ENCODE measurements at places on chromosomes 5 and 9.

DNA sequence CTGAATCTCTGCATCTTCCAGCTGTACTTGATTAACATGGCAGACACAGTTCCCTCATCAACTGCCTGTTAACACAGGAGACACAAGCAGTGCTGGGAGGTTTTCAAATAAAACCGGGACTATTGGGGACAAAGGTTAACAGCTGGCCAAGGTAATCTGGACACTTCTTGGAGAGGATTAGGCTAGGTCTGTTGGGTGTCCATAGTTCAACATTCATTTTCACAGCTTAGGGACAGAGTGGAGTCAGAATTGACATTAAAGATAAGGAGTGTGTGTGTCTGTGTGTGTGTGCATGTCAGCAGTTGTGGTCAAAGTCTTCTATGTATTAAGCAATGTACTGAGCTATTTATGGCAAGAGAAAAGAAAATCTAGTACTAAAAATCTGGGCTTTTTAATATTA is 216.2 kb downstream of the MED10 start:
- DNase-seq = no peak

- no peak for DNase-seq
Measured at GRCh38 chr9:104686081-104686480, 8.2 kb upstream of the OR13D1 start.

GRCh38 chr5:149320791-149321330 is 24.4 kb upstream of the GRPEL2 start:
- DNase-seq = peak; percentile 75

DNA sequence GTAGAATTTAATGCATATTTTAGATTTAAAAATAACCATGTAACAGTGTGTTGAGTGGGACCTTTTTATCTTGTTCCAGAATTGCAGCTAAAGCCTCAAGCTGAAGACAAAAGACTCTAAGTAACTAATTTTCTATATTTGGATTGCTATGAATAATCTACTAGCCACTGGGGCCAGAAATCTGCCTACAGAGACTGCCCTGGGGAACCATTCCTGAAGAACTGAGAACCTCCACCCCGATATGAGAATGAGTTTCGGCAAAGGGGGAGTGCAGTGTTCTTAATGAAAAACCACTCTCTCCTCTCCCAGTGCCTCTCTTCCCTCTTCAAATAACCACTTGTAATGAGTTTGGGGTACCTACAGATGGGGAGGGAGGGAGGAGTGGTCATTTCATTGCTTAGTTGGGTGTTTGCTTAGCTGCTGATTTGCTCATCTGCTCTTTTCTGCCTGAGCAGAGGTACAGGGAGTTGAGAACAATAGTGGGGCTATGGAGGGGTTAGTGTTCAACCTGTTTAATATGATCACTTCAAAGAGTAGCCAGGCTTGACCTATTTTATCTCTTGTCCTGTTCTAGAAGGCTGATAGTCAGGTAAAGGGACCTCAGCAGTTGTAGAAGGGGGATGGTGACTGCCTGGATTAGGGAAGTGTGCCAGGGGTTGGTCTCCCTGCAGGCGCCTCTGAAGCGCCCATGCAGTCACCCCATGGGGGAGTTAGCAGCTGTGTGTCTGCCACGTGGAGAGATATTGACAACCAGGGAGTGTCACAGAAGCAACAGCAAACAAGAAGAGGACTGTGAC is 47.7 kb downstream of the ATG10 start:
- no peak for DNase-seq

DNA sequence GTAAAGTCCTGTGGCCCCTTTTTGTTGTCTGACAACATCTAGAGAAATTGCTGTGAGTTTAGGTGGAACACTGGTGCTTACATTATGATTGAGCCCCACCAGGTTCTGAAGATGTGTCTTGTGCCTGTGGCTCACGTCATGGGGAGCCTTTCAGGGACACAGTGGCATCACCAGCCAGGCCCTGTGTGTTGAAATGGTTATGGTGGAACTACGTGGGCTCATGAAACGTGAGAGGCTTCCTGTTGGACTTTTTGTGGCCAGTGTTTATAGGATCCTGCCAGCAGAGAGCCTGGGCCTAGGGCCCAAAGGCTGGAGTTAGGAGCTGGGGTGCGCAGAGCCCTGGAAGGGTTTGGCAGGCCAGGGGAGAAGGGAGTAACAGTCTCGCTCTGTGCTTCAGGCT is 46.8 kb downstream of the TENT4A start:
- no peak for DNase-seq

GRCh38 chr9:125262294-125262991 is 817 bp downstream of the GAPVD1 start:
- DNase-seq = no peak

- no peak for DNase-seq
Measured at GRCh38 chr9:13942695-13943094, 371.2 kb downstream of the NFIB start.

- no peak for DNase-seq
Measured at GRCh38 chr9:76336027-76336426, 58.2 kb downstream of the RFK start.

DNA sequence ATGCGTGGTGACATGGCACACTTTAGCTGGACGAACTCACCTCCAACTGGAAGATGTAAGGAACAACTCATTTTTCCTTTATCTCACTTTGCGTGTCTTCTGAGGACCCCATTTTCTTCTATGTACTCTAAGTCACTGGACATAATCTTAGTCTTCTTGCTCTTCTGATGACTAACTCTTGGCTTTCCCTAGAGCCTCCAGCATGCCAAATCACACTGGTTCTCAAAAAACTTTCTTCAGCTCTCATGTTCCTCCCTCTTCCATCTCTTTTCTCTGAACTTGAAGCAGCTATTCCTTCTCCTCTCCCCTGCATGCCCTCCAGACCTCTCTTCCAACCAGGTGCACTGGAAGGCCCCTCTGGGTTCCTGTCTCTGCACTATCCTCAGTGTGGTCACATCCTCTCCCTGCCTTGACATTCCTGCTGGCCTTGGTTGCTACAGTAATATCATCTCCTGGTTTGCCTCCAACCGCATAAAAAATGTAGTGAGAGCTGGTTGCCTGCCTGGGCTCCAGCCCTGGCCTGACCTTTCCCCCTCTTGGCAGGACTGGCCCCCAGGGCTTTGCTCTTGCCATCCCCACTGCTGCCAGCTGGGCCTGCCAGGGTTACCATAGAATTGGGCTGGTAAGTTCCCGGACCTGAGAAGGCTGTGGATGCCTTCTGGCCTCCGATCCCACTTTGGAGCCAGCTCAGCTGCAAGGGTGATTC is 44.8 kb upstream of the BNC2 start:
- DNase-seq = no peak

DNA sequence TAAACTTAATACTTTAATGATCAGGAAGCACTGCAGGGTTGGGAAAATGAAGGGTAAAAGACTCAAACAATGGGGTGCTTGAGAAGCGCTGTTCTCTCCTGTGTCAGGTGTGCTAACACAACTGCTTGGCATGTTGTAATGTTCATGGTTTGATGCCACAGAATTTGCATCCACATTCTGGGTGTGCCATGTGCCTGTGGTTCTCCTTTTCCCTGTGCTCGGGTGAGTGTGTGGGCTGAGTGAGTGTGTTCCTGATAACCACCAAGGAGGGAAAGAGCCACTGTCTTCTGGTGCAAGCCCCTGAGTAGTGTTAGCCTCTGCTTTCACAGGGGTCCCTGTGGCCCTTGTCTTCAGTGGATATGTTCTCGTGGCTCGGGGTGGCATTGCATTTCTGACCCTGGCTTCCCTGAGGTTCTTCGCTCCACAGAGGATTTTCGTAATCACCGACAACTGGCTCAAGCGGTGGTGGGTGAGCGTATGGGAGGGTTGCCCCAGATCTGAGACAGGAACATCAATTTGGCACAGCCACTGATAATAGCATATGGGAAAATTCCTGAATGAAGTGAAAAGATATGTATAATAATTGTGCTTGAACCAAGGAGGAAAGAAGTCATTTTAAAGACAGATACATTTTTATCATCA is 102.0 kb downstream of the MVB12B start:
- no peak for DNase-seq

DNA sequence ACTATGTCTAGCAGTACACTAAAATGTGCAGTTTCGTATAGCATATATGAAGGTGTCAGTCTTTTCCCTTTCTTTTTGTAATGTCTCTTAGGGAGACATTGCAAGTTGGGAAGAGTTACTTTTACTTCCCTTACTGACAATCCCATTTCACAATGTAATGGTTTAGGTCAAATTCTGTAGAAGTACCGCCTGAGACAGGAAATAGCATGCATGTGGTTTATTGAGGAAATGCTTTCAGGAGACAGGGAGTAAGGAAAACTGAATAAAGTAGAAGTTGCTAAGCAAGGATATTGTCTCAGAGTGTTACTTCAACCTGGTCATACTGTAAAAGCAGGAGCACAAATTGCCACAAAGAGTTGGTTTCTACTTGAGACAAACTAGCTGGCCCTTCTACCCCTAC is 32.1 kb upstream of the MSANTD3 start:
- DNase-seq = no peak
